ENCODE measurements at places on chromosomes 7 and 10. TPM values are rescaled to one million over a fixed set of nuclear protein-coding genes. Genes with fewer than 3 reads are reported as not detected.

The PRLHR gene
- total RNA-seq: not detected

The ABCB1 gene
- not detected for total RNA-seq

The TWNK gene
- 2.3 TPM for total RNA-seq

The RAMP3 gene
- total RNA-seq: 0.13 TPM

The BTBD16 gene
- not detected for total RNA-seq

The FEZF1 gene
- total RNA-seq: not detected

The CALCR gene
- total RNA-seq: not detected

The SEMA4G gene
- total RNA-seq: 0.26 TPM

The MORN4 gene
- total RNA-seq: 4.3 TPM

The ST8SIA6 gene
- total RNA-seq: not detected

The ZNF680 gene
- total RNA-seq: 24.4 TPM

The OLAH gene
- not detected for total RNA-seq

The NKX1-2 gene
- not detected for total RNA-seq

The PNLIP gene
- not detected for total RNA-seq

The MSS51 gene
- total RNA-seq: 2.5 TPM

The PRKG1 gene
- 16.5 TPM for total RNA-seq

The AMZ1 gene
- 0.86 TPM for total RNA-seq

The BEND7 gene
- 12.0 TPM for total RNA-seq

The PIK3AP1 gene
- 0.26 TPM for total RNA-seq

The KCP gene
- total RNA-seq: not detected

The PNLIPRP2 gene
- total RNA-seq: not detected

The COL28A1 gene
- total RNA-seq: 0.52 TPM

The TYSND1 gene
- 8.2 TPM for total RNA-seq

The GBX1 gene
- not detected for total RNA-seq

The ATG9B gene
- not detected for total RNA-seq

The SLIT1 gene
- under 0.01 TPM for total RNA-seq

The CFAP46 gene
- 1.4 TPM for total RNA-seq

The IDI2 gene
- total RNA-seq: not detected

The NAT16 gene
- total RNA-seq: 0.11 TPM

All from articular chondrocyte of knee joint (primary cell).